ENCODE measurements at places on chromosomes 12 and 14.

GRCh38 chr12:21607701-21608100, 3.1 kb upstream of the GYS2 start:
- no peak for DNase-seq

DNA sequence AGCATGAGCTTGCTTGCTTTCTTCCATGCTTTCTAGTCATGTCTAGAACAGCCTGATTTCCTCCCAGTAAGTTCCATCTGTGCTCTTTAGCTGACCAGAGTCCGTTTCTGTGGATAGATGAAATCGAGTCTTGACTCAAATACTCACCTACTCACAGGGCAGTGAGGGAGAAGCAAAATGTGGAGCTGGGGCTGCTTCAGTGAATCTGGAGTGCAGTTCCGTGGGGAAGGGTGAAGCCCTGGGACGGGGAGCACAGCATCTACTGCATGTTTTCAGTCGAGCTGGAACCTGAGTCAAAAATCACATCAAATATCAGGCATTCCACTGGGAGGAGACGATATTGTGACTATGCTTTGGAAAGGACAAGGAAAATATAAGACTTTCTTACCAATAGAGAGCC, 70.3 kb upstream of the PRMT8 start:
- DNase-seq, result no peak

- peak; percentile 88 for DNase-seq
Measured at GRCh38 chr12:82527165-82527780, 159.4 kb upstream of the TMTC2 start.

DNA sequence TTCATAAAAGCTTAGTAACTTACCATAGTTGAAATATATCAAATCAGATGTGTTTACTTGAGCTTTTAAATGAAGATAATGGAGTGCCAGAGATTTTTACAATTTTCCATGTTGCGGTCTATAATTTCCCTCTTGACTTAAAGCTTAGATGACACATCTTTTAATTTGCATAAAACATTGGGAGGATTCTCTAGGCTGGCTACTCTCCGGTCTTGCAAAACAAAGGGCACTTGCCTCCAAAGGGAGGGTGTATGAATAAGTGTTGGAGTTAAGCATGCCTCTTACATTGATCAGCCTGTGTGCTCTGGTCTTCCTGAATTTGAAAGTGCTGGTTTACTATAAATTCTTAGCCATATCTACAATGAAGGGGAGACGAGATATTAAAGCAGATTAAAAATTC, 336.4 kb upstream of the NAV3 start:
- DNase-seq, result no peak

DNA sequence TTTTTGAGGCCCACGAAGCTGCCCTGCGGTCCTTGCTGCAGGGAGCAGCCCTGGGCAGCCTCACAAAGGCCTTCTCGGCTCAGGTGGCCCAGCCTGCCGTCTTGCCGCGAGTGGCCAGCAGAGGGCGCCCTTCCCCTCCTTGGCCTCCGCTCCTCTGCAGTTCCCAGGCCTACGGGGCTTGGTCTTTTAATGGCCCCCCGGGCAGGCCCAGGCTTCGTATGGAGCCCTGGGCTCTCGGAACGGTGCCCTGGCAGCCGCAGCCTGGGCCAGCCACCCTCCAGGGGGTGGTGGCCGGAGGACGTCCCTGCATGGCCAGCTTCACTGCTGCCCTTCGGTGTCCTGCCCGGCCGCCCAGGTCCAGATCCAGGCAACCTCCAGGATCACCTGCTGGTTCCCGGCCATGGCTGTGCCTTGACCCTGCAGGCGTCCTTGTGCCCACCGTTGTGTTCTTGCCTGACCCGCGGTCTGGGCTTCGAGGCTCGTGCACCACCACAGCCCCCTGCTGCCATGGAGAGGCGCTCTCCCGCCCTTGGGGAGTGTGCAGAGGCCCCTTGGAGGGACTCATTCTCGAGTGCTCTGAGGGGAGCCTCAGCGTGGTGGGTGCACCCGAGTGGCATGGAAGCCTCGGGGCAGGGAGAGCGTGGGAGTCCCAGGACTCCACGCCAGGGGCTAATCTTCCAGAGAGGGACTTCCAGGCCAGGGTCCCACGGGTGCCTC, 9.4 kb downstream of the ASPG start:
- no peak for DNase-seq

- no peak for DNase-seq
Measured at GRCh38 chr12:12885096-12885792, 6.1 kb upstream of the GPRC5A start.

DNA sequence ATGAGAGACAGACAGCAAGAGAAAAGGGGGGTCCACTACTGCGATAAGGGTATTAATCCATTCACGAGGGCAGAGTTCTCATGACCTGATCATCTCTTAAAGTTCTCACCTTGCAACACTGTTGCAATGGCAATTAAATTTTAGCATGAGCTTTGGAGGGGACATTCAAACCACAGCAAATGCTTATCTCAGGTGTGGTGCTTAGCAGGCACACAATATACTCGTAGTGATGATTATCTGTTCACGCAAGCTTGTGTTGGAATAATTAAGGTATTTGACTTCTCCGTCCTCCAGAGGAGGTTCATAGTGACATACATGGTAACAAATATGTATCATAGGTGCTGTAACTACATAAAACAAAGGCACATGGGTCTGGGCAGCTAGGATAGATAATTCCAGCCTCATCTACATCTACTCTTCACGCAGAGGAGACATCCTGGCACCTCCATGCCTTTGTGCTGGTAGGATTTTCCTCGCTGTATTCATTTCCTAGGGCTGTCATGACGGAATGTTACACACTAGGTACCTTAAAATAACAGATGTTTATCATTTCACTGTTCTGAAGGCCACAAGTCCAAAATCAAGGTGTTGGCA, 221.2 kb downstream of the RBM19 start:
- no peak for DNase-seq

- DNase-seq, result no peak
Measured at GRCh38 chr14:91322623-91323022, 78.1 kb upstream of the GPR68 start.

- peak; percentile 55 for DNase-seq
Measured at GRCh38 chr14:61106959-61107641, 126.1 kb downstream of the SLC38A6 start.

DNA sequence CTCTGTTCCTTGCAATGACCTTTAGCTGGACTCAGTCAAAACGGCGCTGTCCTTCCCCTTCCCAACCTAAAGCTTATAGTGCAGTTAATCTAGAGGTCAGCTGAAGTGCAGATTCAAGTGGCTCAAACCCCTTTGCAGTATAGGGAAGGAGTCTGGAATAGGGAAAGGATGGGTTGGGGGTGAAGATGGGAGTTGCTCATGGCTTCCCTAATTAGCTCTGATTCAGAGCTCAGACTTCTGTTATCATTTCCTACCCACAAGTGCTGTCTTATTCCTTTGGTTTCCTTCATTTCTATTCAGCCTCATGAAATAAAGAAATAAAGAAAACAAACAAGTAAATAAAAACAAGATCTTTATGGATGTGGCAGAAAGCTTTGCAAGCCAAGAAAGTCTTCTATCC, 264.0 kb upstream of the HMGA2 start:
- DNase-seq, result no peak

- peak; percentile 1 for DNase-seq
Measured at GRCh38 chr12:79597910-79598309, 92.9 kb downstream of the PAWR start.

- DNase-seq, result no peak
Measured at GRCh38 chr12:131195796-131196195, 242.1 kb downstream of the ADGRD1 start.

- DNase-seq, result no peak
Measured at GRCh38 chr12:30953951-30954751, 27.6 kb downstream of the TSPAN11 start.

DNA sequence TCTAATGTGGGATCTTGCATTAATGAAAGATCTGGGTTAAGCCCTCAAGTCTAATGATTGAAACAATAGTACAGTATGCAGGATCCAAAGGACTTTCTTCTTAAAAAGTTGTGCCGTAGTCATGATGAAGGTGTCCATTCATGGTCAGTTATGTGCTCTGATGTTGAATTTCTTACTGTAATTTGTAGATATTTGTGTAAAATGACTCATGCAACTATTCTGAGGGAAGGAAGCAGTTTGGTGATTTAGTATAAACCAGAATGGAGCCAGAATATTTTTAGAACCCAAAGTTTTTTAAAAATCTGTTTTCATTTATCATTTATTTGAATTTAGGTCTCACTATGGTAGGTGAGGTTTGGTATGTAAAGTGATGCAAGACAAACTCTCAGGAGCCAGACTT, 151.2 kb downstream of the AKAP6 start:
- no peak for DNase-seq

GRCh38 chr12:9699898-9700605, 30.5 kb downstream of the CLEC2D start:
- DNase-seq, result no peak

DNA sequence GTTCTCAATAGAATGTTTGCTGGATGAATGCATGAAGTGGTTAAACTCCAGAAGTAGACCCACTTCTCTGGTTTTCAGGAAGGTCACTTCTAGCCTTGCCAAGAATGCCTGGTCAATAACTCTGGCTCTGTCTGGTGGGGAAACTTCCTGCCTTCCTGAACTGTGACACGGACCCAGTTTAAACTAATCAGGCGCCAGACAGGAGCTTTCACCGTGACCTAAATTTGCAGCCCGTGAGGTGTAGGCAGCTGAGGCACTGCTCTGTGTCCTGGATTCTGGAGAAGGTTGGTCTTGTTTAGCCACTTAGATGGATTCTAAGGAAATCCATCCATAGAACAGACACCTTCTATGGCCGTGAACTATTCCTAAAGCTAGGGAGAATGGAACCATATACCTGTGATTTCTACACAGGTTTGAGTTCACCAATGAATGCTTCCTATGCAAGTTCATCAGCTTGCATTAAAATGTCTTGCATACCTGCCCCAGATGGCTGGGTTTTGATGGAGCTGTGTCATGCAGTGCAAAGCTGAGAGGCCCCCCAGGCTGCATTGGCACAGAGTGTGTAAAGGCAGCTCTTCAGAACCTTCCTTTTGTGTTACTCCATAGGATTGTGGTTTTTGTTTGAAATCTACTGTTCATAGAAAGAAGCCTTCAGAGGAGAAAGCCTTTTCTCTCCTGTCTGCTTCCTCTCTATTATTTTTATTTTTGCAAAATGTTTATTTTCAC, 4.4 kb downstream of the CHST11 start:
- no peak for DNase-seq

DNA sequence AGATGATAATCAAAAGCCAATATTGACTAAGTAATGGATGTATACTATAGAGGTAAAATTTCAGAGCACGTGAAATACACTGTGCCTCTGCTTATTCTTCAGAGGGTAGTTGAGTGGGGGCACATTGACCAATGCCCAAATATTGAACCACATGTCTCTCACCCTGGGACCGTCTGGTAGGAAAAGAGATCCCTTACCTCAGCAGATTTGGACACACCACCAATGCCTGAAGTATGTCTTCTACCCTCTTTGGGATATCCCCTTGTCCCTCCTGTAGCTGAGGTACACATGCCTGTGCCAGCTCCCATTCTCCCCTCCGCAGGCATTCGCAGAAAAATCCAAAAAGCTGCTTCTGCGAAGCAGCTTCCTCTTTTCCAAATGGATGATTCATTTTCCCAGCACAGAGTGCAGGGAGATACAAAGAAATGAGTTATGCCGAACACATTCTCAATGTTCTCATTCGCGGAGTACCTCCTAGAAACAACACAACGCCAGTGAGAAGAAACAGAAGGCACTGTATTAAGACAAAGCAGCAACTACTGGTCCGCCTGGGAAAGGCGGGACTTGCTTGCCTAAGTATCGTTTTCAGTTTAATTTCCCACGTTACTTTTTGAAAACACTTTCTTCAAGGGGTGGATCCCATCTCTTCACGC, 691 bp downstream of the ZFYVE26 start:
- no peak for DNase-seq

GRCh38 chr12:57001448-57001906, 4.9 kb downstream of the ZBTB39 start:
- DNase-seq, result no peak

GRCh38 chr12:62701492-62701891, 233.5 kb downstream of the PPM1H start:
- no peak for DNase-seq

GRCh38 chr12:82458101-82458500, 99.8 kb downstream of the METTL25 start:
- no peak for DNase-seq

DNA sequence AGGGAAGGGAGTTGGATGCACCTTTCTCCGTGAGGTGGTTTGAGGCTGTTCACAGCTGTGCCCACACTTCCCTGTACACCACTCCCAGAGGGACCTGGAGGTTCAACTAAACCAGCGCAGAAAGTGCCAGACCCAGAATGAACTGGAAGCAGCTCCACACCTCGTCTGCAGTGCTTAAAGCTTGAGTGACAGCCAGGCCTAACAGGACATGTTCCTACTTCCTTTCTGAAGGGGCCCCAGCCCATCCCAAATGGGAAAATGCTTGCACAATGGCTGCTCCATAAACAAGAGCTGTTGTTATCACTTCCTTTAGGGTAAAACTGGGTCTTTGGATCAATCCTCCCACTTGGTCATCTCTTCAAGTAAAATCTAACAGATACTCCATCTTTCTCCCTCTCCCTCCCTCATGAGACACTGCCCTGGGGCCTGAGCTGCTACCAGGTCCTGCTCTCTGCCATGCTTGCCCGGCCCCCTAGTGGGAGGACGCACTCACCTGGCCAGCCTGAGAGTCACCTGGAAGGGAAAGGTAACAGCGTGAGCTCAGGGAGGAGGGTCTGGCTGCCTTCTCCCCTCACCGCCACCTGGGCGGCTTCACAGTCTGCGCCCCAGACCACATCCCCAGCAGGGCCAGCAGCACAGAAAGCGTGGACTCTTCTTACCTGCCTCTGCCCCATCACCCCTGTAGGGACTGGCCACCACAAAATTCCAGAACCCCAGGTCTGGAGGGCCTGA, 33.5 kb downstream of the ISCA2 start:
- no peak for DNase-seq

DNA sequence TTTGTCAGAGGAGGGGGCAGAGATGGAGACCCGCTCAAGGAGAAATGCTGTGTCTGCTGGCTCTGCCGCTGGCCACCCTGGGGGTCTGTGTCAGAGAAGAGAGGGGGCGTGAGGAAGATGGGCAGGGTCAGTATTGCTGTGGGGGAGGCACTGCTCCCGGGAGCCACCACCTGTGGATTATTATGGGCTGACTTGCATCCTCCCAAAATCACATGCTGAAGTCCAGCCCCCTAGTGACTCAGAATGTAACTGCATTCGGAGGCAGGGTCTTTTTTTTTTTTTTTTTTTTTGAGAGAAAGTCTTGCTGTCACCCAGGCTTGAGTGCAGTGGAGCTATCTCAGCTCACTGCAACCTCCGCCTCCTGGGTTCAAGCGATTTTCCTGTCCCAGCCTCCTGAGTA, 12.3 kb downstream of the ABCD4 start:
- no peak for DNase-seq

GRCh38 chr12:15163030-15163976, 57.9 kb downstream of the RERG start:
- no peak for DNase-seq

GRCh38 chr12:76158518-76159321, 74.2 kb upstream of the NAP1L1 start:
- DNase-seq, result no peak

DNA sequence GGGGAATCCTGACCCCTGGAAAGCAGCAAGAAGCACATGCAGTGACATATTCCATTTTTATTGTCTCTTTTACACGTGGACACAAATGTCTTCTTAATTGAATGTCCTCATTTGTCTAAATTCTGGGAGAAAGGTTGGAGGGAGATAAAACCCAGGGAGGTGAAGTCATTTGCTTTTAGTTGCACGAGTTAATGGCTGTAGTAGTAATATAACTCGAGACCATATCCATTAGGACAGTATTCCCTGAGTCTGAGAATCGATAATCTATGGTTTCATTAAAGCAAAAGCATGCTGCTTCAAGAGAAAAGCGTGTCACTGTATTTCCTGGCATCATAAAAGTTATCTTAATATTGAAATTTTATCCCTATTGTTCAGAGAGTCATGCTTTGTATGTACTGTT, 216.0 kb upstream of the PELI2 start:
- DNase-seq, result no peak
